ENCODE measurements at places on chromosomes 7 and 10.

- DNase-seq = no peak
These were observed 131.6 kb downstream of the DIP2C start for GRCh38 chr10:557792-558328.

- DNase-seq = no peak
These were observed 196.4 kb downstream of the SDHAF3 start for GRCh38 chr7:97313900-97314299.

DNA sequence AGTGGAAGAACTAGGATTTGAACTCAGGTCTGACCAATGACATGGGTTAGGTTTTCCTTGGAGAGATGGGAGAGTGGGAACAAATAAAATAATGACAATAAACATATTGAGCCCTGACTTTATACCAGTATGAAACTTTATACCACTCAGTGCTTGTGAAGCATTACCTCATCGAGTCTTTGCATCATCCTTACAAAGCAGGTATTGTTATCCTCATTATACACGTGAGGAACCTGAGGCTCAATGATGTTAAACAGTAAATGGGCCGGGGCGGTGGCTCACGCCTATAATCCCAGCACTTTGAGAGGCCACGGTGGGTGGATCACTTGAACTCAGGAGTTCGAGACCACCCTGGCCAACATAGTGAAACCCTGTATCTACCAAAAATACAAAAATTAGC is 47.7 kb downstream of the HHEX start:
- DNase-seq = no peak

DNA sequence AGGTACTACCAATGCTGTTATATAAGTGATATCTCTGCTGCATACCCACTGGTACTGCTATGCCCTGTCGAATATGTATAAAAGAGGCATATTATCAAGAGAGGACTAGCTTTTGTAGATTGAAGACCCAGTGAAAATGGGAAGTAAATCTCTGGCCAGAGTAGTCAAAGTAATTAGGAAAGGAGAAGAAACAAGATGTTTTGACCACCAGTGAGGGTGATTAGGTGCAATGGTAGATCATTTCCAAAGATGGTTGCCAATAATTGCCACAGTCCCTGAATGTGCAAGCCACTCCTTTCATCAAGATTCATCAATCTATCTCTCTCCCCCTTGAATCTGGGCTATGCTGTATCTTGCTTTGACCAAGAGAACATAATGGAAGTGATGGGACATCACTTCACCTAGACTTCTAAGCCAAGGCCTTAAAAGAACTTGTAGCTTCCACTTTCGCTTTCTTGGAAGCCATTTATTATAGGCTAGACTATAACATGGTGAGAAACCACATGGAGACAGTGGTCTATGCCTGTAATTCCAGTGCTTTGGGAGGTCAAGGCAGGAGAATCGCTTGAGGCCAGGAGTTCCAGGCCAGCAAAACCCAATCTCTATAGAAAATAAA is 52.6 kb upstream of the ST8SIA6 start:
- DNase-seq = no peak

GRCh38 chr10:5014936-5015335 is 11.3 kb upstream of the AKR1C2 start:
- no peak for DNase-seq

DNA sequence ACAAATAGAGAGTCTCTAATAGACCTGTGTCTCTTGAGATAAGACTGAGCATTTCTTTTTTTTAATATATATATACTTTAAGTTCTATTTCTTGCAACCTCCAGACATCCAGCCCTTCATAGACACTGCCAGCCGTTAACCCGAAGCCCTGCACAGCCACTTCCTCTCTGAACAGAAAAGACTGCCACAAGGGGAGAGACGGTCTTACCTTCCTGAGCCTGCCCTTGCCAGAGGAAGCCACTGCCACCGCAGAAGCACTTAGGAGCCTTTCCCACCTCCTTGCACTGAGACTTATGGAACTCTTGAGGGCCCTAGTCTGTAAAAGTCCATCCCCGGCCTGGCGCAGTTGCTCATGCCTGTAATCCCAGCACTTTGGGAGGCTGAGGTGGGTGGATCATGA is 31.8 kb upstream of the PRSS1 start:
- peak; percentile 36 for DNase-seq

GRCh38 chr10:109838592-109839244 is 84.6 kb downstream of the XPNPEP1 start:
- DNase-seq = no peak

DNA sequence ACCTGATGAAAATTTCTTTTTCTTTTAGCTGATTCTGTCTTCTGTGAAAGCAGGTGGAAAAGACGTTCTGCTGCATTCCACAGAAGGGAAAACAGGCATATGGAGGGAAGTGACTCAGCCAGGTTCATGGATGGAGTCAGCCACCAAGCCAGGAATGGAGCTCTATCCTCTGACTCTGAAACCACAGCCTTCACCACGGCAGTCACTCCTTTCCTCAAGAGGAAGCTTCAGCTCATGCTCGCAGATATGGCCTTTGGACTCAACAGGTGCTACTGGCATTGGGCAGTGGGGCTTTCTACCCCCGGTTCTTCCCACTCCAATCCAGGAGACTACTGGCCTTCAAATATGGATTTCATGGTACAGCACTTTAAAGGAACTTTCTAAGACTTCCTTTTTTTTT is 11.5 kb upstream of the PLAU start:
- no peak for DNase-seq

DNA sequence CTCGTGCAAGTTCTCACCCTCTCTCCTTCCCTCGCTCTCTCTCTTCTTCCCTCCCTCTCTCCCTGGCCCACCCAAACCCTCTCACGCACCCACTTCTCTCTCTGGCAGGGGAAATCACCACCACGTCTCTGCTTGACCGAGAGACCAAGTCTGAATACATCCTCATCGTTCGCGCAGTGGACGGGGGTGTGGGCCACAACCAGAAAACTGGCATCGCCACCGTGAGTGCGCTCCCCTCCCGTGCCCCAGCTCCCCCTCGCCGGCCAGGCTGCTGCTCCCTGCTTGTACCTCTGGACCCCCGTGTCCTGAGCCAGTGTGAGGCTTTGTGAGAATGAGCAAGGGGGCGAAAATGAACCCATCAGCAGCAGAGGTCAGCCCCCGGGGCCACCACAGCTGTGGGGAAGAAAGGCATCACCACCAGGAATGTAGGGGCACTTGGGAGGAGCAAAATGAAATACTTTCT is 25.5 kb downstream of the C10orf105 start:
- DNase-seq = no peak

DNA sequence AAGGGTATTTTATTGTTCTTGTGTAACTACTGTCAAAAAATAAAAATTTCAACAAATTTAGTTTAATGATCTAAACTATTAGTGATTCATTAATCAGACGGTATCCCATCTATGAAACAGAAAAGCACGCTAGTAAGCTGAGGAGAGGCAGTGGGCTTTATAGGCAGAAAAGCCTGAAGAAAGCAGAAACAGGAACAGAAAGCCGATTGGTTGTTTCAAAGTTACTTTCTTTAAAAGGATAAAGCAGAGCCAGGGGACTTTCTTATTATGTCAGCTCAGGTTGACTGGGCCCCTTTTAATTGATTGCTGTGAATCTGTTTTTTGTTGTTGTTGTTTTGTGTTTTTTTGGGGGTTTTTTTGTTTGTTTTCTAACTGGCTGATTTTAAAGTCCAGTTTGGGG is 105.5 kb downstream of the TES start:
- no peak for DNase-seq

GRCh38 chr7:101910991-101911799 is 93.8 kb downstream of the CUX1 start:
- DNase-seq = no peak

GRCh38 chr7:69857014-69857413 is 258.7 kb downstream of the AUTS2 start:
- no peak for DNase-seq

DNA sequence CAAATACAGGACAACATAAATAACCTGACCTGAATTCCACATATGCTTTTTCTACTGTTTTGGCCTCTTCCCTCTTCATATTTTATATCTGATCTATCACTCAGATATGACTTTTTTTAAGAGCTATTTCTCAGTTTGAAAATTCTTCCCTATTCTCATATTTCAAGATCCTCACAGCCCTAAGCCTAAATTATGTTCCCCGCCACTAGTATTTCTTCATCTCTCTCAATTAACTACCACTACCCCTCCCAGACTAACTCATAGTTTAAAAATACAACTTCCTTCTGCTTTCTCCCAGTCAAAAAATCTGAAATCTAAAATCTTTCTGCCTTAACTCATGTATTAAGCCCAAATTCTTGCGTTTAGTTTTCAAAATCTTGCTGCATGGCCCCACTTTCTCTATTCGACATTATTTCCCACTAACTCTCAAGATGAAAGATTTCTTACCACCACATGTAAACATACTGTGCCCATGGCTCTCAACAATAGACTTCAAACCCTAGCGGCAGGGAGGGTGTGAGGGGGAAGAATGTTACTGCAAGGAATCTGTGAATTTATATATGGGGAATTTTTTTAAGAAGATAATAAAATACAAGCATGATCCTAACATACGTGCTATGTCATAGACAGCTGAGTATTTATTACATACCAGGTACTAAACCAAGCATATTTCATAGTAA is 64.6 kb downstream of the TFEC start:
- DNase-seq = no peak

- DNase-seq = no peak
These were observed 22.7 kb downstream of the ANK3 start for GRCh38 chr10:60367024-60367423.

- no peak for DNase-seq
These were observed 40.6 kb upstream of the GHITM start for GRCh38 chr10:84098667-84099066.

- peak; percentile 47 for DNase-seq
These were observed 127.9 kb upstream of the SEM1 start for GRCh38 chr7:96837593-96837992.

DNA sequence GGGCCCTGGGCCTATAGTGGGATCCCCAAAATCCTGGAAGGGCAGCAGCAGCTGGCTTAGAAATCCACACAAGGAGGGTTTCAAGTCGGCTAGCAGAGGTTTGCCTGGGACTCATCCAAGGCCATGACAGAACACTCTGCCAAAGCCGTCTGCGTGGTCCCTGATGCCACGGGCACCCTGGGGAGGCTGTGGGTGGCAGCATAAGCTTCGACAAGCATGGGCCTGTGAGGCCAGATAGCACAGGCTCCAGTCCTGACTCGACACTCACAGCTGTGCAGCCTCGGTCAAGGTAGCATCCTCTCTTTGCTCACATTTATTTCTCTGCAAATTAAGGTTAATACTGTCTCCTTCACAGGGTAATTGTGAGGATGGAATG is 138.3 kb downstream of the JCAD start:
- no peak for DNase-seq

DNA sequence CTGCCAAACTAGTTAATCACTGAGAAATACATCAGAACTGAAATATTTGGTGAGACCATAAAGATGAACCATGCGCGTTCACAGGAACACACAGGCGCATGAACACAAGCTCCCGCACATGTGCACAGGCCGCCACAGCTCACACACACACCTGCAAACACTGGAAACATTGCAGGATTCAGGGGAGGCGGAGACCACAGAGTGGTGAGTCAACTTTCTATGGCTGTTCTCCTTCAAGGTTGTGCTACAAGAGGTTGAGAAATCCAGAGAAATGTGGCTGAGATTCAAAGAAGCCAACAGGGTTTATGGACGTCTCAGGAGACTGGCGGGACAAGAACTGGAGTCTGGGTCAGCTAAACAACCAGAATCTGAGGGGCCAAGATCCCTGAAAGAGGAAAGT is 17.8 kb downstream of the ESYT2 start:
- DNase-seq = peak; percentile 43

DNA sequence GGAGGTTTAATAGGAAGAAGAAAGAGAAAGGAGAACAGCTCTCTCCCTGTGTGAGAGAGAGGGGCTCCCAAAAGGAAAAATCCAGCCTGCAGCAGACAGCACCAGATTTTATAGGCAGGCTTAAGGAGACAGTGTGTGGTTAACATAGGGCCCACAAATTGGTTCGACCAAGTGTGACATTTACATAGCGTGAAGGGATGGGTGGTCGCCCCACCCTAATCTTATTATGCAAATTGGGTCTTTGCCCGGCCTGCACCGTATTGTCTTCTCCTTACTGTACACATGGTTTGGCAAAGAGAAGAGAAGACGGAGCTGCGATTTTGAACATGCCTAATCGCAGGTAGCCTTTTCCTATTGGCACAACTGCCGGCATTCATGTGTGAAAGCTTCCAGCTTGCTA is 756.3 kb downstream of the NXPH1 start:
- no peak for DNase-seq

DNA sequence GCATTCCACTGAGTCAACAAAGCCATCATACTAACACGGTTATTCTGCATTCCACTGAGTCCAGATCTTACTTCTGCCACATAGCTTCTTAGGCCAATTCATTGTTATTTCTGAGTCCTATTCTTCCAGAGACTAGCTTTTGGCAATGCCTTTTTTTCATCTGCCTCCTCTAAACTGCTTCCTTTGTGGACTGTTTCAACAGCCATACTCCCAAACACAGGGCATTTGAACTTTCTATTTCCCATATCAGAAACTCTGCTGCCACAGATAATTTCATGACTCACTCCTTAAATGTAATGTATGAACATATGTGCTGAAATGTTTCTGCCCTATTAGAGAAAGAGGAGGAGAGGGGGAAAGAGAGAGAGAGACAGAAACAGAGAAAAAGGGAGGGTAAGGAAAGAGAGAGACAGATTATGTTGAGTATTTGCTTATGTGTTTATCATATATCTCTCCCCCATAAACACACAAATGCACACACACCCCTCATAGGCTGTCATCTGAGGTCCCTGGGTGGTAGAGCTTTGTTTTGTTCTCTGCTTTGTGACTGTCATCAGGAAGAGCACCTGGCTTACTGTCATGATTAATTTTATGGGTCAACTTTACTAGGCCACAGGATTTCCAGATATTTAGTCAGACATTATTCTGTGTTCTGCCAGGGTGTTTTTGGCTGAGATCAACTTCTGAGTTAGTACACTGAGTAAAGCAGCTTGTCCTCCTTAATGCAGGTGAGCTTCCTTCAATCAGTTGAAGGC is 308.0 kb upstream of the KCND2 start:
- DNase-seq = no peak

DNA sequence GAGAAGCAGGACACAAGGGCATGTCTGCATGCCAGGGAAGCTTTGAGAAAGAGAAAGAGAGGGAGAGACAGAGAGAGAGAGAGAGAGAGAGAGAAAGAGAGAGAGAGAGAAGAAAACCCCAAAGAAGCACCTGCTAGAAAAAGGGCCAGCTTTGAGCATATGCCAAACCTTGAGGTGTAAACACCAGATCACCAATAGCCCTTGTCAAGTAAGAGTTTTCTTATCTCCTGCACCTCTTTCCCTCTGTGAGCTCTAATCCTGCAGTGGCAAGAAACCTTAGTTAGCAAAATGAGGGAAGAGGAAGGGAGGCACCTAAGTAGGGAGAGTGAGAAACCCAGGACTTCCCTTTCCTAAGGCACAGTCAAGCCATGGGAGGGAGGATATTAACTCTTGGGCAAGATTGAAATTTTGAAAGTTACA is 11.3 kb upstream of the TRDMT1 start:
- DNase-seq = no peak

GRCh38 chr7:16135658-16136057 is 285.7 kb downstream of the CRPPA start:
- DNase-seq = no peak

DNA sequence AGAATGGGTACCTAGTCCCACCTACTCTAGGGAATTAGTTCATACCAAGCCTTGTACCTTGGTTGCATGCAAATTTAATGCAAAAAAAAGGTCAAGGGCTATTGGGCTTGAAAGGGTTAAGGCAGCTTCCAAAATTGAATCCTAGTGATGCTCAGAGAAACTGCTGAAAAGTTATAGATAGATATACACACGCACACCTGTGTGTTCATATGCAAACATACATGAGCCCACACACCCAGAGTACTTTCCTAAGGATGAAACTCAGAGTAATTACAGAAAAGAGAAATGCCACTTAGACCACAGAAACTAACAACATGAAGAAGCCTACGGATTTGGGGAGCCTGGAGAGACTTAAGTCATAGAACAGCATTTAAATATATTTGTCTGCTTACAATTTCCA is 1.5 kb downstream of the SLC25A13 start:
- DNase-seq = no peak

Measured in CD4-positive, alpha-beta T cell treated with Interleukin-12 subunit alpha and Interleukin-12 subunit beta, for 1 hour (primary cell).